ENCODE measurements at places on chromosomes 16 and 17. TPM values are rescaled to one million over a fixed set of nuclear protein-coding genes. Genes with fewer than 3 reads are reported as not detected.

PTRH2 gene
- total RNA-seq = 8.9 TPM

MYH3 gene
- 7.1 TPM for total RNA-seq

CCL15 gene
- not detected for total RNA-seq

OR2C1 gene
- total RNA-seq = not detected

TBC1D3D gene
- not detected for total RNA-seq

KRT13 gene
- total RNA-seq = not detected

ALDH3A1 gene
- total RNA-seq = 21.2 TPM

CTRB2 gene
- 12.5 TPM for total RNA-seq

LRRC75A gene
- 4.0 TPM for total RNA-seq

PIPOX gene
- 4.3 TPM for total RNA-seq

MEOX1 gene
- 5.4 TPM for total RNA-seq
